Activated B cell treated with CpG ODN at 0.5 μM for 24 hours (primary cell): ENCODE measurements at places on chromosomes 2 and 18.

DNA sequence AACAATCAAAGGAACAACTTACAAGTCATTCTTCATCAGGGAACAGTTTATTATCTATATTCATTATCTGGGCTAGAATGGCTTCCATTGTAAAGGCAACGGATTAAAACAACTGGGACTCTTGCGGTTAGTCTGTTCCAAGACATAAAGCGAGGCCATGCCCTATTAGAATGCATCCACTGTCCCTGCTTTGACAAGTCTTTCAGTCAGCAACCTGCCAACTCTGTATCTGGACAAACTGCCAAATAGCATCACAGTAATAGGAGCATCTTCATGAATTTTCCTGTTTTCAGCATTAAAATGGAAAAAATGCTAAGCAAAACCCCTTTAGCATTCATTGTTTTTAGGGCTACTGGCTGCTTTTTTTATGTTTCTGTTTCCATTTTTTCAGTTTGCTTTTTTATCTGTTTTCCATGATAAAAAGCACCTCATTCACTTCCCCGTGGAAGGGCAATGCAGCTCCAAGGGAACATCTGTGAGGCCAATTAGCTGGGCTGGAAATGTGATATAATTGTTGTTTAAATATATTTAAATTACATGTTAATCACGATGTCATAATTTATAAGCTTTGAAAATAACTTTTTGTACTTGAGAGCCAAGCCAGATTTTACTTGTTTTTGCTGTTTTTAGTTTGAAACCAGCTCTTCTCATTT, 834.3 kb downstream of the CPS1 start:
- H3K27me3 ChIP-seq = no peaks in the 10 kb centered on the region
- no peaks in the 10 kb centered on the region for H3K36me3 ChIP-seq
- no peak overlapping the region for H3K27ac ChIP-seq
- no peaks in the 10 kb centered on the region for H3K4me1 ChIP-seq
- no peak for DNase-seq

DNA sequence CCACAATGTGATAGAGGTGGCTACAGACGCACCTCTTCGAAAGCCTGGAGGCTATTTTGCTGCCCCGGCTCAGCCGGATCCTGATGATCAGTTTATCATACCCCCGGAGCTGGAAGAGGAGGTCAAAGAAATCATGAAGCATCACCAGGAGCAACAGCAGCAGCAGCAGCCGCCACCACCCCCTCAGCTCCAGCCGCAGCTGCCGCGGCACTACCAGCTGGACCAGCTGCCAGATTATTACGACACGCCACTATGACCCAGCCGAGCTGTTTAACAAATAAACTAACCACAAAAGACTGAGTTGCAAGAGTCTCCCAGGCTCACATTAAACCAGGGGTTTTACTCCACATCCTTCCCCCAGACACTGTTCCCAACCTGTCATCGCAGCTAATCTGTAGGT, 263.8 kb downstream of the PHLPP1 start:
- H3K27me3 ChIP-seq = no peaks in the 10 kb centered on the region
- H3K4me1 ChIP-seq = peaks cover 6% of the 10 kb centered on the region
- DNase-seq = no peak
- H3K36me3 ChIP-seq = peaks cover 40% of the 10 kb centered on the region
- H3K27ac ChIP-seq = no peak overlapping the region
- no peak overlapping the region for H3K4me3 ChIP-seq

- H3K27me3 ChIP-seq = no peaks in the 10 kb centered on the region
- no peak overlapping the region for H3K4me3 ChIP-seq
- H3K27ac ChIP-seq = no peak overlapping the region
- no peaks in the 10 kb centered on the region for H3K36me3 ChIP-seq
- no peak for DNase-seq
- no peaks in the 10 kb centered on the region for H3K4me1 ChIP-seq
Observed at GRCh38 chr18:22466608-22467395, 49.1 kb upstream of the CTAGE1 start.

DNA sequence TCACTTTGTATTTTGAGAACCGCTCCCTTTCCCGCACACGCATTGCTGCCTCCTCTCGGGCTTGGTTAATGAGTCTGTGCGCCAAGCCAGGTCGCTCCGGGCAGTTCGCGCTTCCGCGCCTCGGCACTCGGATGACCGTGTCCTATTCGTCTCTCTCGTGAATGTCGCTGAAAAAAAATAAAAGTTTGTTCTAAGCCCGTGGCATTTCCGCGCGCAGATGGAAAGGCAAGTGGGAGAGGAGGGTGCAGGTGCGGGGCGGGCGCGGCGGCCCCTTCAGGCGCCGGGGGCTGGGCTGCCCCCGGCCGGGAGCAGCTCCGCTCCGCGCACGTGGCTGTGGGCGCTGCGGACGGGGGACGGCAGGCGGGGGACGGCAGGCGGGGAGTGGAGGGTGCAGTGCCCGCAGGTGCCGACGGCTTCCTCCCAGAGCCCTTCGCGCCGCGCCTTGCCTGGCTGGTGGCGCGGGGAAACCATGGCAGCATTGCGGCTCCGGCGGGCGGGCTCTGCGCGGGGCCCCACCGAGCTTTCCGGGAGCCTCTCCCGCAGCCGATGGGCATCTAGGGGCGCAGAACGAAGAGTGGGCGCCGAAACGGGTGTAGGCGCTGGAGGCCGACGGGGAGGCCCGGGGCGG, 159.6 kb upstream of the SIX2 start:
- no peak overlapping the region for H3K27ac ChIP-seq
- no peaks in the 10 kb centered on the region for H3K36me3 ChIP-seq
- H3K27me3 ChIP-seq = peaks cover 56% of the 10 kb centered on the region
- H3K4me3 ChIP-seq = peak overlapping the region; percentile 66

DNA sequence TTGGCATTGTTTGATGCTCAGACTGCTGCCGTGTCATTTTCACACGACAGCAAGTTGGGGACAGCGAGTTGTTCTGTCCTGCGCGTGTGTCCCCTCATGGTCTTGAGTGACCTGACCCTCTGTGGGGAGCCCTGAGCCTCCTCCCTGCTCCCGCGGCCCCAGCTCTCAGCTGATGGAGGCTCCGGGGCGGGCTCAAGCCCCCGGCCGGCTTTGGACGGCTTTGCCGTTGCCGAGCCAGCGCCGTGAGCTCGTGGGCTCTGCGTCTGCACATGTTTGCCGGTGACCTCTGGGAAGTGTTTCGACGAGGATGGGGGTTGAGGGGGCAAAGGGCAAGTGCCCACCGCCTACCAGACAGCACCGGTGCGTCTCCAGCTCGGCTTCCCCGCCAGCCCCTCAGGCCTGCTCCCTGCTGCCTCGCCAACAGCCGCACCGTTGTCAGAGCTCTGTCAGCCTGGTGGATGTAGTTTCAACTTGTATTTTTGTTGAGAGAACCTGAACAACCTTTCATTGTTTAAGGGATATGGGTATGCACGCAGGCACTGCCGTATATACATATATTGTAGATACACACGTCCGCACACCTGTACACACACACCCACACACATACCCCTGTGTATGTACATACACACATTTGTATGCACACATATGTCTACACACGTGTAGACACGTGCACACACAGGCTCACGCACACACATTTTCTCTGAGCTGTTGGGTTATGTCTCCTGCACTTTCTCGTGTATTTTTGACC, 13.7 kb downstream of the PDCD1 start:
- peaks cover 30% of the 10 kb centered on the region for H3K4me1 ChIP-seq
- H3K27me3 ChIP-seq = no peaks in the 10 kb centered on the region
- DNase-seq = no peak
- peak overlapping the region; percentile 66 for H3K27ac ChIP-seq
- peak overlapping the region; percentile 80 for H3K4me3 ChIP-seq

- no peak overlapping the region for H3K4me3 ChIP-seq
- DNase-seq = no peak
- H3K27me3 ChIP-seq = peaks cover 4% of the 10 kb centered on the region
- peaks cover 34% of the 10 kb centered on the region for H3K36me3 ChIP-seq
- no peak overlapping the region for H3K27ac ChIP-seq
Observed at GRCh38 chr2:10428355-10428754, 19.8 kb downstream of the ODC1 start.

DNA sequence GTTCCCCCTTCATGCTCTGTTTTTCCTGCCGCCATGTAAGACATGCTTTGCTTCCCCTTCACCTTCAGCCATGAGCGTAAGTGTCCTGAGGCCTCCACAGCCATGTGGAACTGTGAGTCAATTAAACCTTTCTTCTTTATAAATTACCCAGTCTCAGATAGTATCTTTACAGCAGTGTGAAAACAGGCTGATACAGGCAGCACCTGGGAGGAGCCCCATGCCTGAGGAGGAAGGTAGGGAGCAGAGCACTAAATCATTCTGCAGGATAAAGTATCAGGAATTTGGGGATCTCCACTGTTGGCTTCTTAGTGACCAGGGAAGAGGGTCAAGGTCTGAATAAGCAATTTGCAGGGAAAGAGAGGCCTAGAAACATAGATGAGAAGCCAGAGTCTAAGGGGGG, 78.0 kb downstream of the KCNF1 start:
- no peaks in the 10 kb centered on the region for H3K4me1 ChIP-seq
- peaks cover 6% of the 10 kb centered on the region for H3K27me3 ChIP-seq
- no peak overlapping the region for H3K4me3 ChIP-seq
- no peak overlapping the region for H3K27ac ChIP-seq
- no peaks in the 10 kb centered on the region for H3K36me3 ChIP-seq
- no peak for DNase-seq

- no peaks in the 10 kb centered on the region for H3K27me3 ChIP-seq
- H3K36me3 ChIP-seq = peaks cover 43% of the 10 kb centered on the region
Observed at GRCh38 chr2:58131191-58132011, 84.8 kb downstream of the VRK2 start.

DNA sequence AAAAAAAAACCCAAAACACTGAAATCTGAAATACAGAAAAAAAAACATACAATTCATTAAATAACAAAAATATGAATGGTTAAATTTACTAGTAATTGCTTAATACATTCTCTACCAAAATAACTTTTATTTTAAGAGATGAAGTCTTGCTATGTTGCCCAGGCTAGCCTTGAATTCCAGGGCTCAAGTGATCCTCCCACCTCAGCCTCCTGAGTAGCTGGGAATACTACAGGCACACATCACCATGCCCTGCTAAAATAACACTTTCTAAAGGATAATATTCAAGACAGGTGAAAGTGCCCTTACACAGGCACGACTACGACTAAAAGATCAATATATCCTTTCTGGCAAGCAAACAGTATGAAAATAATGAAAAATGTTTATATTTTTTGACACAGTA, 9.5 kb downstream of the USP34 start:
- H3K4me1 ChIP-seq = peaks cover 70% of the 10 kb centered on the region
- no peak for DNase-seq

GRCh38 chr2:60295636-60295962, 257.9 kb downstream of the BCL11A start:
- no peak for DNase-seq
- no peaks in the 10 kb centered on the region for H3K27me3 ChIP-seq
- no peaks in the 10 kb centered on the region for H3K36me3 ChIP-seq
- no peak overlapping the region for H3K4me3 ChIP-seq

DNA sequence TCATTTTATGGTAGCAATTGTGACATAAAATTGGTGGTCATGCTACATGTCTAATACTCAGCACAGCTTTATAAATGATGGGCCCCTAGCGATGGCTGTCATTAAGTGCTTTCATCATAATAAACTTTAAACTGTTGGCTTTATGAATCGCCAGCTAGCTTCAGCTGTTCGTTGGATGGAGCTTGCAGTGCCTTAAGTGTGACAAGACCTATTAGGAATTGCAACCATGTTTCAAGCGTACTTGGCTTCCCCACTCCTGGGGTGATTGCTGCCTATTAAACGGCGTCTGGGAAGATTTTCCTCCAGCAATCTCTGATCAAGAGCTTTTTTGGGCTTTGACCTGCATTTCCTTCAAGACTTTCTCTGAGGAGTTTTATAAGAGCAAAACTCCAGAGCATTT, 164.5 kb upstream of the SIX3 start:
- H3K4me1 ChIP-seq = peaks cover 30% of the 10 kb centered on the region
- no peaks in the 10 kb centered on the region for H3K27me3 ChIP-seq
- H3K36me3 ChIP-seq = no peaks in the 10 kb centered on the region

DNA sequence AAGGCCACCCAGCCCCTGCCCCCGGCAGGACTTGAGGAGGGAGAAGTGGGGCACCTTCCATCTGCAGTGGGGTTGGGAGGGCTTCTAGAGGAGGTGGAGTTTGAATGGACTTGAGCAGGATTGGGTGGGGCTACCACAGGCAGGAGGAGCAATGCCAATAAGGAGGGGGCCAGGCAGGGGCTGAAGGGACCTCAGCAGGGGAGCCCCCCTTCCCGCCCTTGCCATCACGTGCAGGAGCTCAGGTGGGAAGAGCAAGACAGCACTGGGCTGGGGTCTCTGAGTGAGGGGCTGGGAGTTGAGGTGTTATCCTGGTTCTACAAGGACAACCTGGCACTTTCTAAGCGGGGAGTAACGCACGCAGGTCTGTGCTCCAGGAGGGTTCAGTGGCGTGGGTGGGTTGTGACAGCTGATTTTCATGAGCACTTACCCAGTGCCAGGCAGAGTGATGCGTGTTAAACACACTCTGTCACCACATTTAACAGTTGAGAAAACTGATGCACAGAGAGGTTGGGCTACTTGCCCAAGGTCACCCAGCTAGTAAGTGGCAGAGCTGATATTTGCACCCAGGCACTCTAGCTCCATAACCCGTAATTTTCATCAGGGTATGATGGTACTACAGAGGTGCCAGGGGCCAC, 4.8 kb downstream of the CHRND start:
- DNase-seq = no peak
- no peaks in the 10 kb centered on the region for H3K36me3 ChIP-seq
- no peak overlapping the region for H3K27ac ChIP-seq
- no peaks in the 10 kb centered on the region for H3K4me1 ChIP-seq
